Effector memory CD8-positive, alpha-beta T cell (primary cell): ENCODE measurements at places on chromosomes 3 and 15.

DNA sequence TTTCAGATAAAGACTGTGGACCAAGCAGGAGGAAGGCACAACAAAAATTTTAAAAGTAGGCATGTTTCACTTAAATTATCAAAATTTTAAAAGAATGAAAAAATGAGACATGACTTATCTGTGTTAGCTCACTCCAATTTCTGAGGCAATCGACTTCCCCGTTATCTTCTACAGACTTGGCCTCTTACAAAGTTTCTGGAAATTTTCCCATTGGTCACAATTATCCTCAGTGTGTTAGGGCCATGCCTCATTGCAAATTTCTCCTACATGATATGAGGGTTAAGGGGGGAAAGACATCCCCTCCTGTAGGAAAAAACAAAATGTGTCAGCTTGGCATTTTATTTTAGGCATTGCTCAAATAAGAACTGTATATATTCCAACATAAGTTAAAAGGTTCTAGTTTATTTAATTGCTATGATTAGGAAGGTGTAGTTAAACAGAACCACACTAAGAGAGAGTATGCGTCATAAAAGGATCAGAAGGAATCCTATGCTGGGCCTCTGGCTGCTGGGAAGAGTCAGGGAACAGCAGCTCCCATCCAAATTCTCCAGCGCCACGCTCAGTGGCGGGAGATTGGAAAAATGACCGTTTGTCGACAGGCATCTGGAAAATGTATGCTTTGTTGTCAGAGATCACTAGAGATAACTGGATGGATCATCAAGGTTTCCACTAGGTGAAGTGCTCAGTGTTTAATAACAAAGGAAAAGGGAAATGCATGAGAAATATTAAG, 463.6 kb upstream of the NR2F2 start:
- H3K4me3 ChIP-seq, result no peak overlapping the region
- H3K27ac ChIP-seq, result peak overlapping the region; percentile 87
- no peak for DNase-seq
- H3K36me3 ChIP-seq, result peaks cover 7% of the 10 kb centered on the region

DNA sequence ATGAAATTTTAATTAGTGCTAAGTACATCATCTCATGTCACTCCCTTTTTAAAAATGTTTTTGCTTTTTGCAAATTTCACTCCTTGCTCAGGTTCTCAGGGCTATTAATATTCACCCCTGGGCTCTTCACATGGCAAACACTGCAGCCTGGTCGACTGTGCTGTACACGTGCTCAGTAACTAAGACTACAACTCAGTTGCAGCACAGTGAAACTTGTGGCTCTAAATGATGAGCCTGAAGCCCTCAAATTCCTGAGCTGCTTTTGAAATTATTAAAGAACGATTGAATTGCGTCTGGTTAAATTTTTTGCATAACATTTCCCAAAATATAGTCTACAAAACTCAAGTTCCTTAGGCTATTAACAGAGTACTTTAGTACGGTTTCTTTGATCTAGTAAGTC, 159.3 kb upstream of the C2CD4B start:
- no peak overlapping the region for H3K4me3 ChIP-seq
- DNase-seq, result no peak
- no peaks in the 10 kb centered on the region for H3K36me3 ChIP-seq
- peaks cover 31% of the 10 kb centered on the region for H3K27me3 ChIP-seq

- no peaks in the 10 kb centered on the region for H3K4me1 ChIP-seq
- H3K36me3 ChIP-seq, result peaks cover 10% of the 10 kb centered on the region
- peak; percentile 8 for DNase-seq
- H3K27ac ChIP-seq, result no peak overlapping the region
Measured at GRCh38 chr3:43014956-43015355, 35.8 kb downstream of the GASK1A start.

DNA sequence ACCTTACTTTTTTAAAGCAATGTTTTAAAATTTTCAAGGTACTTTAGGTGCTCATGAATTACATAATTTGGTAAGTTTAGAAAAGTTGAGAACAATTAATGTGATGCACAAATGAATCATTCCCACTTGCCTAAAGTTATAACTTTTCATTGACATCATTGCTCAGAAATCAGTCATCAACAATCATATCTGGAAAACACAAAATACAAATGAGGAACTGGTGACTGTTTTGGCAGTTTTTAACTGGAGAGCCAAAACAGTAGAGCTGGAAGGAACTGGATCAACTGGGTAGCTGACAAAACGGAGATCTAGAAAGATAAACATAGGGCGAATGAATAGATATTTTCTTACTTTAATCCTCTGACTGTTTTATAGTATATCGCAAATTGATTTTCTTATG, 767.1 kb downstream of the IGSF11 start:
- no peaks in the 10 kb centered on the region for H3K36me3 ChIP-seq
- no peaks in the 10 kb centered on the region for H3K4me1 ChIP-seq
- no peak overlapping the region for H3K27ac ChIP-seq

GRCh38 chr3:133938770-133939462, 43.2 kb upstream of the RAB6B start:
- no peak overlapping the region for H3K27ac ChIP-seq
- H3K36me3 ChIP-seq, result no peaks in the 10 kb centered on the region
- no peaks in the 10 kb centered on the region for H3K4me1 ChIP-seq
- no peak overlapping the region for H3K4me3 ChIP-seq
- peaks cover 74% of the 10 kb centered on the region for H3K27me3 ChIP-seq
- no peak for DNase-seq

DNA sequence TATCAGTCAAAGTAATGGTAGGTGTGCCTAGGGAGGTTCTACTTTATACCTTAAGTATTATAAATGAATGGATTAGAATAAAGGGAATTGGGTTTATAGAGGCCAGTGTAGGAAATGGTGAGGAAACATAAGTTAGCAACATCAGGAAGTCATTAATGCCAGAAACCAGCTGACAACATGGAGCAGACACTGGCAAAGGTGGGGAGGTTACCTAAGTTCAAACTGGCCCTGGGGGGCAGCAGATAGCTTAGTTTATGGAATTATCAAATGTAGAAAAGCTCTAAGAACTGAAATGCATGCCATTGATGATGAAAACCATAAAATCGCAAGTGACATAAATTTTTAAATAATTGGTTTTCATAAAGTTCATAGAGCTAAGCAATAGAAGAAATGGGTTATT, 498.6 kb downstream of the NAALADL2 start:
- no peaks in the 10 kb centered on the region for H3K4me1 ChIP-seq
- no peaks in the 10 kb centered on the region for H3K27me3 ChIP-seq
- H3K27ac ChIP-seq, result no peak overlapping the region

DNA sequence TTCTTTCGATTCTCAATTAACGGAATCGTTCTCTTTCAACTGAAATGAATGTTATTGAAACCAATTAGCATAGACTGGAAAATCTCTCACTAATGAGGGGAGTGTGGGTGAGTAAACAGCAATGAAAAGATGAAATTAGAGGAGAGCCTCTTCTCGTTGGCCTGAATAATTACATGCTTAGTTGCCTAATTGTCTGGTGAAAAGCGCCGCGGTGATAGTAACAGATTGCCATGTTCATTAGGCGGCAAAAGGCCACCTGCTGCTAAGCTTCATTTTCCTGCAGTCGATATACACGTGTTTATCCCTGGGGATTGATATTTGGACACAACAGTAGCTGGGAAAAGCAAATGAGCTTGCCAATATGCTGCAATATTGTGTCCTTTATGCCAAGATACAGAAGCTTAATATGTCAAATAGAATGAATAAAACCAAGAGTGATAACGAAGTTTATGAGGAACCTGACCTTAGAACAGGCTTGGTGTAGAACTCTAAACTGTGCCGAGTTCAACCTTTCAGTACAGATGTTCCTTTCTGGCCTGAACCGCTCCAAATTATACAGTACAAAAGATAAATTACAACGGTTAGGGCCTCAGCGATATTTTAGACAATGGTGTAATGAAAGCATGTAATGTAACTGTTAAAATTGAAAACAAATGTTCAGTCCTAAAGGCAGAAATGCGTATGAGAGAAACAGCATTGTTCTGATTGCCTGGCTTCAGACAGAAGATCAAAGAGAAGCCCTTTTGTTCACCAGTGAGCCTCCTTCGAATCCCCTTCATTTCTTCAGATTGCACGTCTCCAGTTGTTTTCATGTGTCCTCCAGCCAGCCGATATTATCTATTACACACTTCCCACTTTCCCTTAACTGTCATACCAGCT, 185.2 kb downstream of the SHOX2 start:
- no peaks in the 10 kb centered on the region for H3K36me3 ChIP-seq
- no peaks in the 10 kb centered on the region for H3K4me1 ChIP-seq
- H3K27ac ChIP-seq, result no peak overlapping the region
- no peak for DNase-seq
- H3K27me3 ChIP-seq, result no peaks in the 10 kb centered on the region

DNA sequence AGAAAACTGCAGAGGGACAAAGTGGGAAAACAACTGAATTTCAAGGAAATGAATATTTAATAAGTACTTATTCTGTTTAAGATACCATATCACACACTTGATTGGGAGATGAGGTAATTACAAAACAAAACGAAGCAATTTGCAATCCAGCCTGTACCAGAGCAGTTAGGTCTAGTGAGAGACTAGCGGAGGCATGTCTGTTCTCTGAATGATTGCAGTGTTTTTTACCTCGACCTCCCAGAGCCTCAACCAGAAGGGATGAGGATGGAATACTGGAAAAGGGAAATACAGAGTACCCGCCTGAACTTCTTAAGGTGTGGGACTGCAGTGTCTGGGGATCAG, 59.5 kb downstream of the PIK3CB start:
- no peak for DNase-seq
- peaks cover 6% of the 10 kb centered on the region for H3K4me1 ChIP-seq
- peaks cover 7% of the 10 kb centered on the region for H3K36me3 ChIP-seq
- H3K27me3 ChIP-seq, result no peaks in the 10 kb centered on the region

- peak overlapping the region; percentile 76 for H3K4me3 ChIP-seq
- peak overlapping the region; percentile 29 for H3K27ac ChIP-seq
- peaks cover 33% of the 10 kb centered on the region for H3K4me1 ChIP-seq
- H3K27me3 ChIP-seq, result no peaks in the 10 kb centered on the region
- peaks cover 3% of the 10 kb centered on the region for H3K36me3 ChIP-seq
Measured at GRCh38 chr3:136728473-136728872, 23.7 kb downstream of the STAG1 start.

DNA sequence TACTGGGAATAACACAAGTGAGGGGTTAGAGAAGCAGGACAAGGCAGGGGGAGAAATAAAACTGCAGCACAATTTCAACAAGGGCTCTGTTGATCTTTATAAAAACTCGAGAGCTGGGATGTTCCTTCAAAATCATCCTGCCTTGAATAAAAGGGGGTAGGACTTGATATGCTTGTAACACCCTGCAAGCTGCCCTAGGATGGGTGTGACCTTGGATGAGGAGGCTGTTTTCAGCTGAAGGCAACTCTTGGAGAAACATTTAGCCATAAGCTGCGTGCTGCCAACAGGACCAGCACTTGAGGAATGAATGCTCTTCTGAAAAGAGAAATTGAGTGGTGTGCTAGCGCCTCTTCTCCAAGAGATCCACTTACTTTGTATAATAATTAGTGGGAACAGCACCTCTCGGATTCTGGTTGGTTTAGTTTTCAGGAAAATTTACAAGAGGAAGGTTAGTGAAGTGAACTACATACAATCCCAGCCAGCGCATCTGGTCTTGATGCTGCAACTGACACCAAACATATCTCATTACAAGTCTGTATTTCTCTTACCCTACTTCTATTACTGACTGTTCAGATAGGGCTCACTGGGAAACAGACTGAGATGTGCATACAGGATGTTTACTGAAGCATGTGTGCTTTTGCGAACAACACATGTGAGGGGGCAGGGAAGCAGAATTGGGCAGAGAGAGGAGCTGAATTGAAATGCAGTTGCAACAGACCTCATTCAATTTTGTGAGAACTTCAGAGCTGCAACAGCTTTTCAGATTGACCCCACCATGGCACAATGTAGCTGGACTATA, 643.0 kb upstream of the GOLIM4 start:
- no peak overlapping the region for H3K27ac ChIP-seq
- no peaks in the 10 kb centered on the region for H3K4me1 ChIP-seq
- H3K36me3 ChIP-seq, result no peaks in the 10 kb centered on the region

- no peak for DNase-seq
- H3K4me1 ChIP-seq, result no peaks in the 10 kb centered on the region
- H3K27ac ChIP-seq, result no peak overlapping the region
- peaks cover 13% of the 10 kb centered on the region for H3K27me3 ChIP-seq
- H3K4me3 ChIP-seq, result no peak overlapping the region
Measured at GRCh38 chr3:190401963-190402362, 14.0 kb downstream of the CLDN16 start.

- no peaks in the 10 kb centered on the region for H3K4me1 ChIP-seq
- H3K27me3 ChIP-seq, result no peaks in the 10 kb centered on the region
- no peak overlapping the region for H3K4me3 ChIP-seq
- no peak overlapping the region for H3K27ac ChIP-seq
Measured at GRCh38 chr15:40190591-40190990, 29.7 kb downstream of the BUB1B start.

- H3K27me3 ChIP-seq, result no peaks in the 10 kb centered on the region
- no peak overlapping the region for H3K4me3 ChIP-seq
- H3K4me1 ChIP-seq, result peaks cover 9% of the 10 kb centered on the region
- DNase-seq, result no peak
Measured at GRCh38 chr15:40333922-40334492, 6.7 kb downstream of the CCDC9B start.

- no peak for DNase-seq
- peaks cover 8% of the 10 kb centered on the region for H3K4me1 ChIP-seq
- H3K27ac ChIP-seq, result no peak overlapping the region
- H3K36me3 ChIP-seq, result peaks cover 6% of the 10 kb centered on the region
- H3K4me3 ChIP-seq, result no peak overlapping the region
Measured at GRCh38 chr3:124883766-124884473, 3.2 kb downstream of the ITGB5 start.

DNA sequence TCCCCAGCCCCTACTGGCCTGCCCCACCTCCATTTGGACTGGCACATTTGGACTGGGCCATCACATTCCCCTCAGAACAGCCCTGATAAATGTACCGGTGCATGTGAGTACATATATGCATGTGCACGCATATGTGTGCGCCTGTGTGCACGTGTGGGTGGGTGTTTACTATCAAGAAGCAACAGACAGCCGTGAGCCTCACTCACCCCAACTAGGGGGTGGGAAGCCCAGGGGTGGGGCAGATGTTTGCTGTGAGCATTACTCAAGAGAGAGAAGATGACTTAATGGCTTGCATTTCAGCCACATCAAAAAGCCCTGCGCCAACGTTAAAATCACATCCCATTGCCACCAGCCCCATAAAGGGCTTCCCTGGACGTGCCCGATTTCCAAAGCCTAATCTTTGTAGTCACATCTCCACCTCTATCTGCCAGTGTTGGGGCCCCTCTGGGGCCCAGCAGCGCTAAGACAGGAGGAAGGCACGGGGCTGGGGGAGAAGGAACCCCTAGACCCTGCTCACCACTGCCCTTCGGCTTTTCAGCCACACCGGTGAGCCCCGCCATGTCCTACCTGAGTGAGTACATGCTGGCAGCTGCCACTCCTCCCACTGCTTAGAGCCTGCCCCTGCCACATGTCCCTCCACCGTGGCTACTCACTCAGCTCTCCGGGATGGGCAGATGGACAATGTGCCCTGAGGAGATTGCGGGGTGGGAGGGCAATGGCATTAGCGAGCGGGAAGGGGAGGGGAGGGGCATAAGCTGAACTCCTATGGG, 10.9 kb downstream of the ITIH3 start:
- H3K27ac ChIP-seq, result no peak overlapping the region
- no peaks in the 10 kb centered on the region for H3K36me3 ChIP-seq
- peaks cover 22% of the 10 kb centered on the region for H3K27me3 ChIP-seq
- no peaks in the 10 kb centered on the region for H3K4me1 ChIP-seq
- DNase-seq, result no peak
- H3K4me3 ChIP-seq, result no peak overlapping the region

- H3K27ac ChIP-seq, result peak overlapping the region; percentile 24
- DNase-seq, result no peak
- peaks cover 28% of the 10 kb centered on the region for H3K4me1 ChIP-seq
- H3K36me3 ChIP-seq, result peaks cover under 1% of the 10 kb centered on the region
- H3K4me3 ChIP-seq, result no peak overlapping the region
Measured at GRCh38 chr15:29003840-29004233, 118.1 kb downstream of the APBA2 start.
